ENCODE measurements at places on chromosomes 5 and 9.

GRCh38 chr5:78813286-78813685 is 164.7 kb upstream of the LHFPL2 start:
- no peak for DNase-seq

DNA sequence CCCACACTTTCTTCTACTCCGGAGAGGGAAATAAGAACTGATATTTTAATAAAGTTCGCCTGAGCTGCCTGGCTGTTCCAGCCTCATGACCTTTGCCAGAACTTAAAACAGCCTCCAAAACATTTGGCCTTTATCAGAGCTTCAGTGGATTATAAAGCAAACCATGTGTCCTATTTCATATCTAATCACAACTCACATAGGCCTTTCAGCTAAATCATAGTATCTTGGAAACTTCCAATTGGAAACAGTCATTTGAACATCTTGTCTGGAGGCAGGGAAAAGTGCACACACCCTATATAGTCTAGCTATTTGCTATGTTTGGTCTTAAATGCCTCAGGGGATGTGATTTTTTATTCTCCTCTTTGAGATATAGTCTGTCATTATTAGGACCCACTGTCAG is 46.0 kb upstream of the FREM1 start:
- no peak for DNase-seq

- DNase-seq, result no peak
These were observed 65.5 kb downstream of the MCTP1 start for GRCh38 chr5:95219411-95219810.

DNA sequence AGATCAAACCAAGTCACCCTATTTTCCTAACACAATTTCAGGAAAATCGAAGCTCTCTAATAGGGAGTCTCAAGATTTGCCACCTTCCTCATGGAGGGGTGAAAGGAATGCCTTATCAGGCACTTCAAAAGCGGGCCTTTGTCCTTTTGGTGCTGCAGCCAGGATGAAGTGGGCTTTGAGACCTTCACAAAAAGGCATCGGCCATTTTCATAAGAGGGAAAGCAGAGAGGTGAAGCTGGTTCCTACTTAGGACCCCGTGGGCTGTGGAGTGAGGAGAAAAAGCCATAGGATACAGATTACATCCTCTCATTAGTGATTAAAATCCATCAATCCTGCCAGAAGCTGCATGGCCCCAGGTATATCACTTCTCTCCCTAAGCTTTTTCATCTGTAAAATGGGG is 859 bp downstream of the CDKN2AIPNL start:
- no peak for DNase-seq
